ENCODE measurements at places on chromosomes 16 and 17.

DNA sequence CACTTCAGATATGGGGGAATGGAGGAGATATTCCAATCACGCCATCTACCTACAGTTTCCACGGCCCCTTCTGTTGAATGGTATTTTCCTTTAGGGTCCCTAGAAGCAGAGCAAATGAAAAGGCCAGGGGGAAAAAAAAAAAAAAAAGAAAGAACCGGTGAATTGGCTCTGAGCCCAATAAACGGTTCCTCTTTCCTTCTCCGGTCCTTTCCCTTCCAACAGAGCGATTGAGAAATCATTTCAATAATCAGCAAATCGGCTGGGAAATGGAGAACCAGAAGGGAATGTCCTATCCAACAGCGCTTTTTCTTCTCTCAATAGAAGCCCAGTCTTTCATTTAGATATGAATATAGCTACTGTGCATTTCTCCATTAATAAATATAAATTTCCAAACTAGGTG is 26.8 kb upstream of the HOXB13 start:
- no peak for DNase-seq

DNA sequence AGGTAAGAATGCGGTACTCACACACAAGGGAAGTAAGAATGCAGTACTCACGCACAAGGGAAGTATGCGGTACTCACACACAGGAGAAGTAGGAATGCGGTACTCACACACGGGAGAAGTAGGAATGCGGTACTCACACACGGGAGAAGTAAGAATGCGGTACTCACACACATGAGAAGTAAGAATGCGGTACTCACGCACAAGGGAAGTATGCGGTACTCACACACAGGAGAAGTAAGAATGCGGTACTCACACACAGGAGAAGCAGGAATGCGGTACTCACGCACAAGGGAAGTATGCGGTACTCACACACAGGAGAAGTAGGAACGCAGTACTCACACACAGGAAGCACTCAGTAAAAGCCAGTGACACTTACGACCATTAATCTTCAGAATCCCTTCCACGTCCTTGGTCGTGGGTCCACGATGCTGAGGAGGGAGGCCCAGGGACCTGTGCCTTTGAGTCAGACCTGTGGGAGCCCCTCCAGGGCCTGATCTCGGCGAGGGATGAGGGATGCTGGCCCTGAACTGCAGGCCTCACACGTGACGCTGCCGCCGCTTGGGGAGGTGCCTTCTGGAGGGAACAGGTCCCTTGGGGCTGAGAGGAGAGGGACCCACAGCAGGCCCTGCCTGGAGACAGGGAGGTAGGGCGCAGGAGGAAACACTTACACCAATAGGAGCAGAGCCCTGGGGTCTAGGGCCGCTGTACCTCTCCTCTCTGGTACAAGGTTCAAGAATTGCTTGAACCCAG is 20.2 kb downstream of the ABR start:
- DNase-seq, result no peak

DNA sequence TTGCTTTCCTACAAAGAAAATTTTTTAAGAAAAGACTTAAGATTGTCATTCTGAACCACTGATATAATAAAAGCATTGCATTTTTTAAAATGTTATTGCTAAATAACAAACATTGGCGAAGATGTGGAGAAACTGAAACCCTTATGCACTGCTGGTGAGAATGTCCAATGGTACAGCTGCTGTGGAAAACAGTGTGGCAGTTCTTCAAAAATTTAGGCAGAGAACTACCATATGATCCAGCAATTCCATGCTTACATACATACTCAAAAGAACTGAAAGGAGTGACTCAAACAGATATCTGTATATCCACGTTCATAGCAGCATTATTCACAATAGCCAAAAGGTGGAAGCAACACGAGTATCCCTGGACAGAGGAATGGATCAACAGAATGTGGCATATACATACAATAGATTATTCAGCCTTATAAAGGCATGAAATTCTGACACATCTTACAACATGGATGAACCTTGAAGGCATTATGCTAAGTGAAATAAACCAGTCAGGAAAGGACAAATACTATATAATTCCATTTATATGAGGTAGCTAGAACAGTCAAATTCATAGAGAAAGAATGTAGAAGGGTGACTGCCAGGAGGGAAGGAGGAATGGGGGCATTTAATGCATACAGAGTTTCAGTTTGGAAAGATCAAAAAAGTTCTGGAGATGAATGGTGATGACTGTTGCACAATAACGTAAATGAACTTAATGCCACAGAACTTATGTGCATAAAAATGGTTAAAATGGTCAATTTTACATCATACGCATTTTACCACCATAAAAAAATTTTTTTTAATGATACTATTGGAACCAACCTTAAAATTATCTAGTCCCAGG is 92.1 kb downstream of the CACNG1 start:
- no peak for DNase-seq

GRCh38 chr16:57093666-57094564 is 1.5 kb downstream of the CPNE2 start:
- DNase-seq, result no peak

- DNase-seq, result no peak
Observed at GRCh38 chr17:4234401-4234800, 29.4 kb downstream of the ANKFY1 start.

DNA sequence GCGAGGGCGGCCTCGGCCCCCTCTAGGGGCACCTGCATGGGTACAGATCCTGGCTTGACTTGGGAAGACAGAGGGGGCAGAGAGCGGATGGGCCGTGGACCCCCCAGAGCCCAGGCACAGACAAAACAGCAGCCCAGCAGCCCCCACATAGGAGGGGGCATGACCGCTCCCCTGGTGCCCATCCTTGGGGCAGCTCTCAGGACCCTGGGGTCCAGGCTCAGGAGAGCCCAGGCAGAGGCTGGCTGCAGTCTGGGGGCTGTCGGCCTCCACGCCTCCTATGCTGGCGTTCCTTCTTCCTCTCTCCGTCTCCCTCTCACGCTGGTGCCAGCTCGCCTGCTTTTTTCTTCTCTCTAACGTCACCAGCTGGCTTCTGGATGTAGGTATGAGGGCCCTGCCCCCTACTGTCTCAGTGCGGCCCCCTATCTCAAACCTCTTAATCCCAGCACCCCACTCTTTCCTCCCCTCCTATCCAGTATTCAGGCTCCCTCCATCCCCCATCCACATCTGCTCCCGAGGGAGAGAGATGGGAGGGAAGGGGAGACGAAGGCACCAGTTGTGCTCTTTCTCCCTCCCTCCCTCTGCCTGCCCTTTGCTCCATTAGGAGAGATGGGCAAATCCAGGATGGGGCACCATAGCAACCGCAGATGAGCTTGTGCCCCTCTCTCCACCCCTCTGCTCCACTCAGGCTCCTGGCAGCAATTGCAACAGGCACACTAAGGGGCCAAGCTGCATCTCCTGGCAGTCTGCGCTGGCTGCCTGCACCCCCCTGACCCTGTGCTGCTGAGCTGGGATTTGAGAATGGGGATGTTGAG is at the start of gene GPR179:
TSS of gene GPR179 (minus strand) at position 349 of the 812 bp plus-strand sequence. CDS start at position 182, 167 bp downstream.
- DNase-seq, result no peak

GRCh38 chr17:8905331-8905730 is 37.9 kb upstream of the PIK3R6 start:
- DNase-seq, result peak; percentile 31

DNA sequence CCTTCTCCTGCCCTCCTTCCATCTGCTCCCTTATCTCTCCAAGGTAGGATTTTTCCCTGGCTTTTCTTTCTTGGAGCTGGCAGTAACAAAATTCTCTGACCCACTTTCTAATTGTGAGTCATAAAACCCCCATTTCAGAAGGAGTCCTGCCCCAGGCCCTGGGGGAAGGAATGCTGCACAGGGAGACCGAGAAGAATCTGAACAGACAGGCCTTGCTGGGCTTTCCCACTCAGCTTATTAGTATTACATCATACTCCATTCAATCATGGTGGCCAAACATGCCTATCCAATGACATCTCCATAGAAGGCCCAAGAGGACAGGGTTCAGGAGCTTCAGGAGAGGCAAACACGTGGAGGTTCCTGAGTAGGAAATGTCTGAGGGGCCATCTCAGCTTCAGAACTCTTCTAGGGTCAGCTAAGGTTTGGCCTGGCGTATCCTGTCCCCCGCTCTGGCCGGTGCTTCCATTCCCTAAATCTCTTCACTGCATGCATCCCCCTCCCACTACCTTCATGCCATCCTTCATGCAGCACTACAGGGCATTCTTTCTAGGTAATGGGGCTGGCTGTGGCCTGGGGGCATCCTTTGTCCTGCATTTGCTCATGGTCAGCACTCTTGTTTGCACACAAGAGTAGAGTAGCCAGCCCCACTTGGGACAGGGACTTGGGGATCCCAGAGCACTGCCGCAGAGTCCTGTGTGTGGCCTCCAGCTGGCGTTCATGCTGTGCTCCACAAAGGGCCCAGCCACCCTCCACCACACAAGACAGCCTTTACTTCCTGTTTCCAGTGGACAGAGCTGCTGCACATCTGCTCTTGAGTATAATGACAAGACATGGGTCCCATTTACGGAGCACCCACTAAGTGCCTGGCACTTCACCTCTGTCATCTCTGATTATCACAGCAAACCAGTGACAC is 8.2 kb downstream of the SLC6A2 start:
- DNase-seq, result peak; percentile 58

GRCh38 chr17:17570140-17570797 is 21.2 kb downstream of the PEMT start:
- no peak for DNase-seq

DNA sequence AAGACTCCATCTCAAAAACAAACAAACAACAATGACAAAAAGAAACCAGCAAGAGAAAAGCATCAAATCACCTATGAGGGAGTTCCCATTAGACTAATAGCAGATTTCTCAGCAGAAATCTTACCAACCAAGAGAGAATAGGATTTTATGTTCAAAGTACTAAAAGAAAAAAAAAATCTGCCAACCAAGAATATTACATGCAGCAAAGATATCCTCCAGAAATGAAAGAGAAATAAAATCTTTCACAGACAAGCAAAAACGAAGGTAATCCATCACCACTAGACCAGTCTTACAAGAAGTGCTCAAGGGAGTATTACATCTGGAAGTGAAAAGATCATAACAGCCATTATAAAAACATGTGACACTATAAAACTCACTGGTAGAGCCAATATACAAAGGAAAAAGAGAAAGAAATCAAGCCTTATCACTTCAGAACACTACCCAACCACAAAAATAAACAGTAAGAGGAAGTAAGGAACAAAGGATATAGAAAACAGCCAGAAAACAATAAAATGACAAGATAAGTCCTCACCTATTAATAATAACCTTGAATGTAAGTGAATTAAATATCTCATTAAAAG is 66.3 kb downstream of the STX8 start:
- no peak for DNase-seq

DNA sequence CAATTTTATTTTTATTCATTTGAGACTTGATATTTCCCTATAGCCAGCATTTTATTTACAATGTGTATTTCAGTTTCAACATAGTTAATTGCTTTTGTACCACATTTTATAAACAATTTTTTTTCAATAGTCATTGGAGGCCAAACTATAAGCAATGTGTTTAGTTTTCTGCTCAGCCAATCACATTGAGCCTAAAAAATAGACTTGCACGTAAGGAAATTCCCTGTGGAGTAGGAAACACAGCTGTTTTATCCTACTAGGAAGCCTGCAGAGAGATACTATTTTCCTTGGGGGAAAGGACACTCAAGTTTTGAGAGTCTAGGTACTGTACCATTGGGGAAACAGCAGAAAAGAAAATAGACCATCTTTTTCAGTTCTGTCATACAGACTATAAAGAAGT is 410.2 kb upstream of the GOT2 start:
- no peak for DNase-seq

DNA sequence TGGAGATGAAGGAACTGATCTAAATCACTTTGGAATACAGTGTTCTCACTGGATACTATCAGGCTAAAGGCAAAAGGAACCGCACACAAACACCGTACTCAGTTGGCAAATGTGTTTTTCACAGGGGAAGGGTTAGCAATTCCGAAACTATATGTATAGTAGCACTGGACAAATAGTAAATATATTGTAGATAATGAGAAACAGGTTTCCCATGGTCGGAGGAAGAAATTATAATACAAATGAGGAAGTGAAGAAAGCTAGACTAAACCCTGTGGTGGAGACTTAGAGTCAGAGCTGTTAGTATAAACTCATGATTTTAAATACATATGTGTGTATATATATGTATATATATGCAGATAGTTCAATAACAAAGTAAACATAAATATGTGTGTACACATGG is 414.1 kb upstream of the SALL1 start:
- DNase-seq, result no peak

DNA sequence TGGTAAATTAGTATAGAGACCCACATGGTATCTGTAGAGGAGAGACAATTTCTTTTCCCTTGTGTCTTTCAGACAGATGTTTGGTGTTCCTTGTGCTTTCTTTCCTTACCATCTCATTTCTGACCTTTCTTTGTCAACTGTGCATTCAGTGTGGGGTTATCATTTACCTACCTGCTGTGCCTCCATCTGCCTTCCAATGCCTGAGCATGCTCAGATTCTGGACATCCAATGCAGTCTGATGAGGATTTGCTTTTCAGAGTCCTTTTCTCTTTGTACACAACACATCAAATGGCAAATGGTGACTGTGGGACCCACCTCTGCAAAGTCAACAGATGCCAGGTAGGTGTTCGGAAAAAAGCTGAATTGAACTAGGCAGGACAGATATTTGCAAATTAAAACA is 364.8 kb downstream of the CA10 start:
- no peak for DNase-seq

DNA sequence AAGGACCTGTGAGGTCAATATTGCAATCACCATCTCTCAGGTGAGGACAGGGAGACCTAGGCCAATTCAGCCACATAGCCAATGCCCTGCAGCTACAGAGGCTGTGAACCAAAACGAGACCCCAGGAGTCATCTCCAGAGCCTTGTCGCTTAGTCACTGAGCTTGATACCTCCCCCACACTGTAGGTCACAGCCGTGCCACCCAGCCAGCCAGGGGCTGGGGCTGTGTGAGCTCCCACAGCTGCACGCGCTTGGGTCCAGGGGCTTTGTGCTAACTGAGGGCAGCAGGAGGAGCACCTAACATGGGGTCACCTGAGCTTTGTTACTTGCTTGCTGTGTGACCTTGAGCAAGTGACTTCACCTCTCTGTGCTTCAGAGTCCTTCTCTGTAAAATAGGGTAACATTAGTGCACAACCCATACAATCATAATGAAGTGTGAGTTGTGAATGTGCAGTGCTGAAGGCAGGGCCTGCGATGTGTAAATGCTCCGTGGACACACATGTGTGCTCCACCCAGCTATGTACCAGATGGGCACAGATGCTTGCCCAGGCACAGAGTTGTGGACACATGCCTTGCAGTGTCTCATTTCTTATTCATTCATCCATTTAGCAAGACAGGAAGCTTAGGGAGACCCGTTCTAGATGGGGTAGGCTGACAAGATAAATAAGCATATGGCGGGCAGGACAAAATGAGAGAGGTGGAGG is 25.9 kb downstream of the SBK1 start:
- DNase-seq, result no peak

DNA sequence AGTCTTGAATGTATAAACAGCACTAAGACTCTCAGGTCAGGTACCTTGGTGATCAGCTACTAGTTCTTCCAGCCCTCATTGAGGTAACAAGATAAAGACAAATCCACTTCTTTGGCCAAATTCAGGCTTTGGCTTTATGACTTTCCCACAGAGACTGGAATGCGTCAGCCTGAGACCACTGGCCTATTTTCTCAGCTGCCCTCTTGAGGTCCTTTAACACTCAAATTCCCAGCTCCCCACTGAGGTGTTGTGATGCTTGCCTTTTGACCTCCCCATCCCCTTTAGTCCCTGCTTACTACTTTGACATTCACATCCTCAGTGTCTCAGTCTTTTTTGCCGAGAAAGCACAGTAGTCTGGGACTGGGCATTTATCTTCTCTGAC is 10.6 kb downstream of the TNFAIP1 start:
- no peak for DNase-seq

- no peak for DNase-seq
Observed at GRCh38 chr17:9109933-9110332, 88.6 kb downstream of the NTN1 start.
